ENCODE measurements at places on chromosomes 4 and X. TPM values are rescaled to one million over a fixed set of nuclear protein-coding genes. Genes with fewer than 3 reads are reported as not detected.

The TCEAL7 gene
- total RNA-seq, result 6.4 TPM

The MMRN1 gene
- 2.5 TPM for total RNA-seq

The TRIML2 gene
- total RNA-seq, result not detected

- DNase-seq, result no peak
Observed at GRCh38 chr4:53366301-53366716, 448 bp upstream of the SCFD2 start.

DNA sequence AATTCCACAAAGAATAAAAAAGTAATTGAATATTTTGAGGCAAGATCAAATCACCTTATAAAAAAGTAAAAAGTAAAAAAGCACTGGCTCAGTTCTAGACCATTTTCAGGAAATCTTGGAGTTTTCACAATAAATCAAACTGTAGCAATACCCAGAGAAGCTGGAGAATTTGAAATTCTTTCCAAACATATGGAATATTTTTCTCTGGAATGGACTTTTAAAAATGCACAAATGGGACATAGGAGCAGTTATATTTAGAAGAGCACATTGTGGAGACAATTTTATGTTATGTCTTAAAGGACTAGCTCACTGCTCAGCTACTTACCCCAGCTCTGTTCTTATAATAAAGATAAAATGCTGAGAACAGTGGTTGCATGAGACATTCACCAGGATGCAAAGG is 211.9 kb upstream of the KIT start:
- no peak for DNase-seq

DNA sequence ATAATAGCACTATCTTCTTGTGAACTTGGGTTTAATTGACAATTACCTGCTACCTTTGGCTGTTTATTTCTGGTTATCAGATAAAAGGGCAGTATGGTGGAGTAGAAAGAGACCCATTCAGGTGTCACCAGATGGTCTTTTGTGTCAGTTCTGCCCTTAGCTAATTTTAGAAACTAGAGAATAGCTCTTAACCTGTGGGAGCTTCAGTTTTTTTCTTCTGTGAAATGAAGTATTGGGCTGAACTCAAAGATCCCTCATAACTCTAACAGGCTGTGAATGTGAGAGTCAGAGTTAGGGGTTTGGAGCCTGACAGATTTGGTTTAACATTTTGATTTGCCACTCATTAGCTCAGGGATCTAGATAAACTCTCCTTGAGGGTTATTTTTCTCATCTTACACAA is 335.2 kb downstream of the PPP1R2C start:
- no peak for DNase-seq

DNA sequence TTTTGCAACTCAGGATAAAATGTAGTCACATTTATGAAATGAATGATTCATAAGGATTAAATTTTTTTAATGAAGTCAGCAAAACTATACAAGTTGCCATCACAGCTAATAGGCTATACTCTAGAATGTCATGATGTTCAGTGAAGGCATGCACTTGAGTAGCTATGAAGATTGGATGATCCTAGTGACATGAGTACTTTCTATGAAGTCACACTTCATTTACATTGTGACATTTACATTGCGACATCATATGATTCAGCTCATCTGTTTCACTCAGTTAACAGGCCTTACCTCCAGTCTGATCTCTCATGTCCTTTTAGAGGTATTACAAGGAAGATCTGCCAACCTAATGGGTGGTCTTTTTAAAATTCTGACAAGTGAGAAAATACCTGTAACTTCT is 82.7 kb upstream of the FGF13 start:
- DNase-seq, result no peak

GRCh38 chrX:37383313-37383712 is 34.1 kb downstream of the PRRG1 start:
- DNase-seq, result no peak

- no peak for DNase-seq
Observed at GRCh38 chrX:17750436-17750835, 13.1 kb downstream of the SCML1 start.
